ENCODE measurements at places on chromosomes 16 and 17. TPM values are rescaled to one million over a fixed set of nuclear protein-coding genes. Genes with fewer than 3 reads are reported as not detected.
A peak's percentile ranks its signal among the peaks of the same experiment; 100 is the strongest.

DNAH9 gene
- total RNA-seq: 16.7 TPM

CACNG5 gene
- not detected for total RNA-seq

CLDN7 gene
- not detected for total RNA-seq

SDK2 gene
- 0.33 TPM for total RNA-seq

RUNDC3A gene
- total RNA-seq: not detected

KRT33A gene
- not detected for total RNA-seq

- DNase-seq: no peak
Observed at GRCh38 chr16:76882105-76882504, 308.9 kb upstream of the MON1B start.

DNA sequence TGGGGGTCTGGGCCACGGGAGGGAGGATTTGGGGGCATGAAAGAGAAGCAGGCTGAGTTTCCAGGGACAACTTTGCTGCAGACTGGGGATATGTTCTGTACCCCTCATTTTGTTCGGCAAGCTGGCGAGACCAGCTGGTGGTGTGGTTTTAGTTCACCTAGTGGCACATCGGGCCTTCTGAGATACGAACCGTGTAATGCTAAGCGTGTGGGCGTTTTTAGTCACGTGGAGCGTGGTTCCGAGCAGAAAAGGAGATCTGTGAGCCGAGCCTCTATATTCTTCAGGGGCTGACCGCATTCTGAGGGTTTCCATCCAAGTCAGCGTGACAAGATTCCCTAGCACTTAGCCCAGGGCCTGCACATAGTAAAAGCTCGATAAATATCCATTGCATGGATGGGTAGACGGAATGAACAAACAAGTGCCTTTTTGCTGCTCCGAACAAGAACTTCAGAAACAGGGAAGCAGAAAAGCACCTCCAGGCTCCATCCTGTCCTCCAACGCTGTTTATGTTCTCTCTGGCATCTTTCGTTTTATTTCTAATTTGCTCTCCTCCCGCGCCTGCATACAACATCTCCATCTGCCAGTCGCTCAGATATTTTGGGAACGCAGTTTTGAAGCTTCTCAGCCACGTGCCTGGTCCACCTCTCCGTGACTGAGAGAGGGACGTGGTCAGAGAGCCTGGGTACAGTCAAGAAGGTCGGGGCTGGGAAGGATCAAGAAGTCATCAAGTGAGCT is 5.8 kb downstream of the SYT17 start:
- DNase-seq: no peak

- DNase-seq: peak; percentile 23
Observed at GRCh38 chr16:48225456-48225855, 18.6 kb upstream of the LONP2 start.

GRCh38 chr17:66444031-66444430 is 141.6 kb downstream of the PRKCA start:
- DNase-seq: no peak

Measured in Daoy (cell line).